Activated CD4-positive, alpha-beta T cell treated with anti-CD3 and anti-CD28 coated beads, Interleukin-2, amount 50 U/mL, for 24 hours (primary cell): ENCODE measurements at places on chromosomes 1 and 21.
A peak's percentile ranks its signal among the peaks of the same experiment; 100 is the strongest.

DNA sequence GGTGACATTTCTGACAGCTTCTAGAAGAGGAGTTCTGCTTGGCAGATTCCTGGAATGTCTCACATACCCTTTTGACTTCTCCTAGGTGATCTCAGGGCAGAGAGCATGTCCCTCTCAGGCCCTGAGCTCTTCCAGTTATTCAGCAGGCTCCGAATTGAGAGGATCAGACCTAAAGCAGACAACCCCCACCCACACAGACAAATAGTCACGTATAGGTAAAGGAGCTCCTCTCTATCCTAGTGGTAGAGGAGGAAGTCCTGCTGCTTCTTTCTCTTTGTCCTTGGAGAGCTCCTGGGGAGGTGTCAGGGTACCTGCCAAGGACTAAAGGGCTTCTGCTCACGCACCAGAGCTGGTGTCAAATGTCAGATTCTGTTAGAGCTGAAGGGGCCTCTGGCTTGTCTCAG, 128.1 kb downstream of the IER5 start:
- no peak for DNase-seq

GRCh38 chr1:205965036-205965884, 22.0 kb upstream of the SLC26A9 start:
- no peak for DNase-seq

DNA sequence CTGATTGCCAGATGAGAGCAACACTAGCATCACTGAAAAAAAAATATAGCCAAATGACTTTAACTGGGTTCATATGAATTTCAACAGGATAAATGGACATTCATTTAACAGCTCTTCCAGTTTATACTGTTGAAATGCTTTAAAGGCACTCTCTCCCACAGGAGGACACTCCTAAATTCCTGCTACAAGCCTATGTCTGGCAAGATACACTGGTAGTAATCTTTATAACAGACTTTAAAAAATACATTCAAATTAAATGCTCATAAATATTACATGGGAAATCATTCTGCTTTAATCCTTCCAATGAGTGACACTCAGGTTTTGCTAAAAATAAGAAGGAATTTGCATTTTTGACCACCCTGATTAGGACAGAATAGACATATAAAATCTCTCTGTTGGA, 526.7 kb upstream of the ADAMTS5 start:
- no peak for DNase-seq

- DNase-seq = no peak
Observed at GRCh38 chr1:114099268-114099667, 54.4 kb downstream of the SYT6 start.

- no peak for DNase-seq
Observed at GRCh38 chr1:19199329-19199968, 10.6 kb downstream of the UBR4 start.

GRCh38 chr1:39159224-39160036, 45.1 kb upstream of the MACF1 start:
- DNase-seq = no peak

DNA sequence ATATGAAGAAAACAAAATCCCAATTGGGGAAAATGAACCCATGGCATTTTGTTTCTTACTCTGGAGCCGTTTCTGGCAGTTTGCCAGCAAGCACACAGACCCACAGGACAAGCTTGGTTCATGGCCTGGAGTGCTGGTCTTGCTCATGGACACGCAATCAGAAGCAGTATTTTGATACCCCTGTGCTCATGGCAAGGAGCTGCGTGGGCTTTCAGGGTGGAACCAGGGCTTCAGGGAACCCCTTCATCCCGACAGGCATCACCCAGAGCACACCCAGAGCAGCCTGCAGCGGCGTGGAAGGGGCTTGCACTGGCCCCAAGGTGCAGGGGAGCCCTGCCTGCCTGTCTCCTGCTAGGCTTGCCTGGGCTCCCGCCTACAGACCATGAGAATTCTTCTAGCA, 45.4 kb upstream of the PCBP3 start:
- DNase-seq = no peak

- no peak for DNase-seq
Observed at GRCh38 chr1:218642033-218642948, 297.2 kb downstream of the TGFB2 start.

- DNase-seq = no peak
Observed at GRCh38 chr1:168923521-168924136, 182.9 kb upstream of the ATP1B1 start.

DNA sequence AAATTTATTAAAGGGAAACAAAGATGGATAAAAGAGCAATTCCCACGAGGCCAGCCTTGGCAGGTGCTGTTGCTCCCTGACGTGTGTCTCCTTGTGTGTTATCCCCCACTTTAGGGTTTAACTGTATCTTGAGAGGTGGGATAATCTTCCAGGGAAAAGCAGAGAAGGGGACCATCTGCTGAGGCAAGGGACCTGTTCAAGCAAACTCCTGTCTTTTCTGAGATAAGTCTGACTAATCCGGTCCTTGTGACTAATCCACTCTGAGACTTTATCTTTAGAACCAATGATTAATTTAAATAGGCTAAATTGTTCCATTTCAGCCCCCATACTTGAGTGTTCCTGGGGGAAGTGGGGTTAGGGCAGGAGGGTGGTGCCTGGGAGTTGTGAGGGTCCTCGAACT, 163.6 kb downstream of the CAMTA1 start:
- no peak for DNase-seq

DNA sequence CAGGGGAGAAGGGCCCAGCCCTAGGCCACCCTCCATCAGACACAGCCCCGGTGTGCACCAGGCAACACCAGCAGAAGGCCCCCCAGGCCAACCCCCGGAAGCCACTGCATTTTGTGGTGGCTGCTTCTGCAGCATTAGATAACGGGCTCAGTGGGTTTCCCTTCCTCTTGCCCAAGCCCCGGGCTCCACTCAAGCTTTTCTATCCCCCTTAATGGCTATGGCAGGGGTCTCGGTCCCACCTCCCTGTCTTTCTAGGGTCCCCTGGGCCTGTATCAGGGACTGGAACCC, 18.9 kb downstream of the C1orf174 start:
- no peak for DNase-seq

GRCh38 chr21:36079671-36080070, 9.8 kb downstream of the CBR1 start:
- no peak for DNase-seq

GRCh38 chr1:57590978-57591377, 167.1 kb upstream of the DAB1 start:
- DNase-seq = no peak

- no peak for DNase-seq
Observed at GRCh38 chr1:35371506-35371905, 103.0 kb downstream of the ZMYM4 start.

GRCh38 chr1:231642618-231643017, 16.0 kb downstream of the DISC1 start:
- DNase-seq = no peak

GRCh38 chr1:236765831-236766230, 29.3 kb upstream of the MTR start:
- no peak for DNase-seq

DNA sequence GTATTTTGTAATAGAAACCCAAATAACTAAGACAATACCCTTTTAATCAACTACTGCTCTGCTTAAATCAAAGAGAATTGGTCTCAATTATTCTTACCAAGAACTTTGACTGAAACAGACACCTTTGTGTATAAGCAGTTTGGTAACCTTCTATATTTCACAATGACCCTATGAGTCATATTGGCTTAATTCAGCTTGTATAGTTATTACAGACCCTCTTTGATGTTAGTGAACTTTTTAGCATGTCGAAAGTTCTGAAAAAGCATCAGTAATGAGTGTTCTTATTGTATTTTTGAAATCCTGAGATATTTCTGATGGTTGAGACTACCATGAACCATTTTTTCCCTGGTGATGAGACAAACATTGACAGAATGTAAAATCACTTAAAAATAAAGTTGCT, 43.3 kb upstream of the RABGAP1L start:
- DNase-seq = no peak

GRCh38 chr1:40849801-40850592, 12.2 kb downstream of the CITED4 start:
- DNase-seq = peak; percentile 73

DNA sequence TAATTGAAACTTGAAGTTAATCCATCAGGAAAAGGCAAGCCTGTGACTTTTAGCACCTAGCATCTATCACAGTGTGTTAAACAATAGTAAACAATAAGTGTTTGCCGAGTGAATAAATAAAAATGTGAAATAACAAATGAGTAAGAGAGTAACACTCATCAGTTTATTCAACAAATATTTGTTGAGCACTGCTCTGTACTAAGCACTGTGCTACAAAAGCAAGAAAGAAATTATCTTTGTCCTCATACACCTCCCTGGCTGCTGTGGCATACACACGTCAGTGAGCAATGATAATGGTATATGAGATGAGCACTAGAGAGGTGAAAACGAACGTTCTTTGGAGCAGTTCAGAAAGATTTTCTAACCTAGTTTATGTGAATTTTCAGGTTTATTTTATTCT, 295.0 kb upstream of the LRRC7 start:
- DNase-seq = no peak

GRCh38 chr1:197692965-197693364, 82.3 kb downstream of the DENND1B start:
- DNase-seq = no peak

DNA sequence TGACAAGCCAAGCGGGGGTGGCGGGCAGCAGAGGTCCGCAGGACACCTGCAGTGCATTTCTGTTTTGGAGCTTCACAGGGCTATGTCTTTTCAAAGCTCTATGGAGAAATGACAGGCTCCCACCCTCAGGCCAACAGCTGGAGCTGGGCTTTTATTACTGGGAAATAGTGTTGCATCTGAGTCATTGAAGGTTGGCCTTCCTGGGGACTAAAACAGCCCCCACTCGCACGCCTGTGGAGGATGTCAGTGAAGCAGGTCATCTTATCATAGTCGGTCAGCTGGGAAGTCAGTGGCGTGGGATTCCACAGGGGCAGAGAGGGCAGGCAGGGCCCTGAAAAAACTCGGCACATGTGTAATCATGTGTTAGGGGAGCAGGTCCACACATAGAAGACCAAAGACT, 55.3 kb downstream of the NTPCR start:
- no peak for DNase-seq

- DNase-seq = no peak
Observed at GRCh38 chr21:39479164-39479813, 27.5 kb downstream of the SH3BGR start.

GRCh38 chr1:155884982-155885381, 25.6 kb downstream of the SYT11 start:
- DNase-seq = no peak

- no peak for DNase-seq
Observed at GRCh38 chr21:20257052-20257740, 741.0 kb upstream of the NCAM2 start.

DNA sequence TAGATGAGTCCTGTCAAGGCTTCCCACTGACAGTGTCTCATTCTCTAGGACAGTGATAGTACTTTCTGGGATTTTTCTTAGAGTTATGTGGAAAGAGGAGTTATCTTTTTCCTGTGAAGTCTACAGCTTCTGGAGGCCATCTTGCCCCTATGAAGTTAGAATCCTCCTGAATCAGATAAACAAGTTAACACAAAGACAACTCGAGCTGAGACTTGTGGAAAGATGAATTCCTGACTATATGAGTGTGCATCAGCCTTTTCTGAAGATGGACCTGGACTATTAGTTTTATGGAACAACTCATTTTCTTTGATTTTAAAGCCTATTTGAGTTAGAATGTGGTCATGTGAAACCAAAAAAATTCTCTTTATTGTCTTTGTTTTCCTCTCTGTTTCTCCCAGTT, 290.9 kb downstream of the LRRIQ3 start:
- no peak for DNase-seq

DNA sequence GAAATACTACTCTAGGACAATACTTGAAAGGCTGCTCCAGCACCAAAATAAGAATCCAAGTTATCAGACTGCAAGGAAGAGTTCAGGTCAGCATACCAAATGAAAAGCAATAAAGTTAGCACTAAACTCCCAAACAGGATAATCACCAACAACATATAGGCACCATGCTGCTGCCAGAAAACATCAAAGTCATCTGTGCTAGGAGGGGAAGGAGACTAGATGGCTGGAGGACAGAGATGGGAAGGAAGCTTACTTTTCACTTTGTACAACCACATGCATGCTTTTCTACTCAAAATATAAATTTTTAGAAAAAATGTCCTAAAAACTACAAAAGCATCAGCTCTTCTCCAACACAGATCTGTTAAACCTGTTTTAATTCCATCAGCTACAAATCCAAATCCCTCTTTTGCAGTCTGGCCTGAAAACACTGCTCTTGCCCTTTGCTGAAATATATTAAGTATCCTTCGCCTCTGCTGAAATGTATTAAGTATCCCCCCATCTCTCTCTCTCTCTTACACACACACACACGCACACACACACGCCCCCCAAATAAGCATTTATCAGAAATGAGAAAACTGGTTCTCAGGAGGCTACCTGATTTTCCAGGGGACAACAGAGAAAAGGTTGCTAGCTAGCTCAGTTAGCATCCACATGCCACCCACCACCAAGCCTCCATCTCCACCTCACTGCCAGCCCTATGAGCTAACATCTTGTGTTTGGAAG, 1.5 kb downstream of the GATAD2B start:
- DNase-seq = no peak

DNA sequence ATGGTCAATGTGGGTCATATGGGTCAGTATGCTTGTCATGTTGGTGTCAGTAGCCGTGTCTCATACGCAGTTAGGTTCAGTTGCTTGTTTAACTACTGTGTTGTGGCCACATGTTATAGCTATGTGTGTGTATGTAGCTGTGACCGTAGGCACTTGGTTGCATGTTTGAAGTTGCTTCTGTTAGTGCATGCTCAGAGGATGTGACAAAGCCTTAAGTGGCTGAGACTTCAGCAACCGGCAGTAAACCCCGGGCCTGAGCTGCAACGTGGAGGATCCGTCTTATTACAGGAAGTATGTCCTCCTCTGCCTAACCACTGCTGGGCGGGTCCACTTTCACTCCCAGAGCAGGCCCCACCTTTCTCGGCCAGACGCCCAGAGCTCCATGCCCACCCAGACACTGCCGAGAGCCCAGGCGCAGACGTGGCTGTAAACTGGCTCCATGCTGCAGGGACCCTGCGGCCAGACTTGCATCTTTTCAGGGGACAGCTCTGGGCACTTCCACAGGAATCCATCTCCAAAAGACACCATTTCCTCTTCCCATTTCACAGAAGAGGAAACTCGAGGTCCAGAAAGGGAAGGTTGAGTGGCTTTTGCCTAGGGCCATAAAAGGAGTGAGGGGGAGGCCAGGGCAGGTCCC, 2.2 kb downstream of the TCEA3 start:
- peak; percentile 4 for DNase-seq

DNA sequence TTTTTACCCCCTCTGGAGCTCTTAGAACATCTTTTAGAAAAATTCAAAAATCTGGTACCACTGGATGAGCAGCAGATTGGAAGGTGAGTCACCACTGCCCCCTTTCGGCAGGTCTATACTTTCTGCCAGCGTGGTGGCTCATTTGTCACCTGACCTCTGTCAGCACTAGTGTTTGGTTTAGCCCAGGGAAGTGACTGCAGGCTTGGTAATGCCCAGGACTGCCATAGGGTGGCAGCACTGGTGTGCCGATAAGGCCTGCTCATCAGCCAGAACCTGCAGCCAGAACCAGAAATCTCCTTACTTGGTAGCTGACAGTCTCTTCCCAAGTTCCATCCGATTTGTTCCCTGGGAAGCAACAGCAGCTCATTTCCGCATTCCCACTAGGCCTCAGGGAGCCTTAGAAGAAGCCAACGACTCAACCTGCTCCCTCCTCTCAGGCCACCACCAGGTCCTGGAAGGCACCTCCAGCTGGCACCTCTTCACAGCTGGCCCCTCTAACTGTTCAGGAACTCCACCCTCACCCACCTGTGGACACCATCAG, 6.8 kb downstream of the SMIM12 start:
- peak; percentile 88 for DNase-seq

- DNase-seq = no peak
Observed at GRCh38 chr1:157893686-157894085, 52.1 kb upstream of the CD5L start.
